ENCODE measurements at places on chromosomes 13 and 19.

DNA sequence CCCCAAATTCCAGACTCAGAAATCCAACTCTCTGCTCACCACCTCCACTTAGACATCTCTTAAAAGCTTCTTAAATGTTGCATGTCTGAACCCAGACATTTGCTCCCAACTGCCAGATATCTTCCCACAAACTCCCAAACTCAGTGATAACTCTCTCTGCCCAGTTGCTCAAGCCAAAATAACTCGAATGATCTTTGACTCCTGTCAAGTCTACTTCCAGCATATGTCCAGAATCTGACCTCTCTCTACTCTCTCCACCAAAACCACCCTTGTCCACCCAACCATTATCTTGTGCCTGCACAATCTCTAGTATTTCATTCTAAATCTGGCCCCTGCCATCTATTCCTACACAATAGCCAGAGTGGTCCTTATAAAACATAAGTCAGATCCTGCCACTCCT, 99.3 kb downstream of the FGF14 start:
- no peak for DNase-seq

GRCh38 chr13:84588023-84588422, 705.7 kb upstream of the SLITRK1 start:
- DNase-seq, result no peak

DNA sequence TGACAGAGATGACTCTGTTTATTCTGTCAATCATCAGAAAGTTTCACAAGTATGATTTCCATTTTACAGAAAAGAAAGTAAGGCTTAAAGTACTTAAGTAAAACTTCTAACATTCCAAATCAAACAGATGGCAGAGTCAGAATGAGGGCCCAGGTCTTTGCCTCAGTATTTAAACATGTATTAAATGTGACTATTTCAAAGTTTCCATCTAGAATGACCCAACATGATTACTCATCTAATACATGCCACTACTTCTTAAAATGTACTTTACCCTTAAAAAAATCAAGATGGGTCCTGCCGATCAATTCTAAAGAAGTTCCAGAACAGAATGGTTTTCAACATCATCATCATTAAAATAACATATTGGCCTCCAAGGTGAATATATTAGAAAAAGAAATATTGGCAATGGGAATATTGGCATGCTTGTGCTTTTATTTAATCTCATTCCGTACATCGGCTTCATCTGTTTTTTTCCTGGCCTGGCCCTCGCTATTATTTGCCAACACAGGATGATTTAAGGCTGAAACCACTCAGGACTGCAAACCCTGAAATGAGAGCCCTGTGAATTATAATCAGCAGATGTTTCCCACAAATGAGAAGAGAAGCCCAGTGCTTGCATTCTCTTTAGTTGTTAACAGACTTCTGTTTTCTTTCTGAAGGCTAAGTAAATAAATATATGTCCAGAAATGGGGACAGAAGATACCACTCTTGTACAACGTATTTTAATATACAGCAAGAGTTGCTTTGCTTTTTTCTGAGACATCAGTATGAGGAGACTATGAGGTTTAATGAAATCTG, 340.0 kb downstream of the DNAJC15 start:
- DNase-seq, result no peak

DNA sequence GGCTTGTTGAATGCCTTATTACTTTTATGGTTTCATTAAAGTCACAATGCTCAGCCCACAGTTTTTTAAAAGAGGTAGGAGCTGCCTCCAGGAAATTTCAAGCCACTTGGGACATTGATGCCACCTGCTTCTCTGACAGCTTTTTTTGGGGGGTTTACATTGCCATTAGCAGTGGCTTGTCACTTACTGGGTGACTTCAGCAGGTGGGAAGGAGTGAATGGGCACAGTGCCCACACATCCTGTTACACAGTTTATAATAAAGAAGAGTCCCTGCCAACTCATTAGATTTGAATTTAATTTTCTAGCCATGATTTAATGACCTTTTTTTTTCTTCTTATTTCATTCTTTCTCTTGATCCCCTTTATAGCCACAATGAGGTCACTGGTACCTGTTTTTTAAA, 61.0 kb downstream of the NHLRC3 start:
- no peak for DNase-seq

- no peak for DNase-seq
These were observed 41.3 kb upstream of the IGFL4 start for GRCh38 chr19:46081928-46082727.

DNA sequence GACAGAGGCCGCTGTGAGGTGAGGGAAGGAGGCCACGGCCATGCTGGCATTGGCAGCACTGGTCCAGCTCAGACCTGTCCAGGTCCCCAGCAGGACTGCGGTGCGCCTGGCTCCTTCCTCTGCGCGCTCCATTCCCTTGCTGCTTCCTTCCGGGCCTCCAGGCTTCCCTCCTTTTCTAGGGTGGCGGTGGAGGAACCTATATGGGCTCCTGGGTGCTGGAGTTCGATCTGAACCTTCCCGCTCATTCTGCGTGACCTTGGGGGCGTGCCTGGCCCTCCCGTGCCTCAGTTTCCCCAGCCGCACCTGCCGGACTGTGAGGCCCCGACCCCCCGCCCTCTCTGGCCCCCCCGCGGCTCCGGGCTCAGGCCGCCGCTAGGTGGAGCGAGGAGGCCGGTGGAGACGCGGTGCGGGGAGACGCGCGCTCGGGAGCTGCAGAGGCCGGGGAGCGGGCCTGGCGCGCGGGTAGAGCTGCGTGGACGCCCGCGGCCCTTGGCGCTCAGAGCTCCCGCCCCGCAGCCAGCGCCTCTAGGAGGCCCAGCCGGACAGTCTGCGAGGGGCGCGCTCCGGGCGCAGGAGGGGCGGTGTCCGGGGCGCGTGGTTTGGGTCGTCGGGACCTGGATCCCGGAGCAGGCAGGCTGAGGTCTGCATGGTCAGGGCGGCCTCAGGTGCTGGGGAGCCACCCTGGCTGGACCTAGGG, 29.9 kb downstream of the EFNA2 start:
- no peak for DNase-seq

DNA sequence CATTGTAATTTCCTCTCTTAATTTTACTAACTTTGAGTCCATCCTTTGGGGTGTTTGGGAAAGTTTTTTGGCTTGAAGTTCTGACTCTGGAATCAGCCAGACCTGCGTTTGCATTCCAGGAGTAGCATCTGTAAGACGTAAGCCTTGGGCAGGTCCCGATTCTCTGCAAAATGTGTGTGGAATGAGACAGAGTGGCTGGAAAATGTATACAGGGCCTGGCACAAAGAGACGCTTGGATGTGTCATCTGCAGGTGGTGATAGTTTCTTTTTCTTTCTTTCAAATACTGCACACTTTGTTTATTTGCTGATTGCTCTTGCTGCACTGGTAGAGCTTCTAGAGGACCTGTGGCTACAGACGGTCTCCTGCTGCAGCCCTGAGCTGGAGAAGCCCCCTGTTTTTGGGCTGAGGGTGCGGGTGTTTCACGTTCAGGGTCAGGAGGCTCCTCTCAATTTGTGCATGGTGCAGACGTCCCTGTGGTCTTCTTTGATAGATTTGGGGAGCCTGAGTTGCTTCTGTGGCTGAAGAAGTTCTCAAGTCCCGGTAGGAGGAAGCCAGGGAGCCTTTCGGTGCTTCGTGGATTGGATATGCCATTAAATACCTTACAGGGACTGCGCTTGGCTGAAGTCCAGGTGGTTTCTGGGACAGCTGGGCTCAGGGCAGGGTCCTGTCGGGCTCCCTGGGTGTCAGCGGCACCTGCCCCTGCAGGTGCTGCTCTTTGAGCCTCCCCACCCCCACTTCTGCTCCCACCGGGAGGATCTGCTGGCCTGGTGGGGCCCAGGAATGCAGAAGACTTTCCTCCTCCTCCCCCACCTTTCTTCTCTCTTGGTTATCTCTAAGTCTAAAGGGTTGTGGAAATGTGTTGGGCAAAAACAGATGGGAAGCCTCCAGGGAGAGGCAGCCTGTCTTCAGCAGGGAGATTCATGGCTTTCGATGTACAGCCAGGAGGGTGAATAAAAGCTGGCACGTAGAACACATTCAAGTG, 44.0 kb upstream of the GAS6 start:
- DNase-seq, result no peak

DNA sequence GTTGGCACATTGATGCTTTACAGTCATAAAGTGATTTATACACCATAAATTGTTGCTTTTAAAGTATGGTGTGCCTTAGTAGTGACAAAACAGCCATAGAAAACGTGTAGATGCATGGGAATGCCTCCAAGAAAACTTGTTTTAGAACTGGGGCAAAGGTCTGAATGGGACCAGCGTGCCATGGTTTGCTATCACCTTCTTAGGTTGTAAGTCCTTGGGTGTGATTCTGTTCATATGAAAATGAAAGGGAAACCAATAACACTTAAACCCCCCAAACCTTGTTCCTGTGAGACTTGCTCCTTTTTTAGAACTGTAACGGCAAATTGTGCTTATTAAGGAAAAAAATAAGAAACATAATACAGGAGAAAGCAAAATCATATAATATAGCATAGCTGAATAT, 603.3 kb upstream of the SLITRK6 start:
- DNase-seq, result no peak

DNA sequence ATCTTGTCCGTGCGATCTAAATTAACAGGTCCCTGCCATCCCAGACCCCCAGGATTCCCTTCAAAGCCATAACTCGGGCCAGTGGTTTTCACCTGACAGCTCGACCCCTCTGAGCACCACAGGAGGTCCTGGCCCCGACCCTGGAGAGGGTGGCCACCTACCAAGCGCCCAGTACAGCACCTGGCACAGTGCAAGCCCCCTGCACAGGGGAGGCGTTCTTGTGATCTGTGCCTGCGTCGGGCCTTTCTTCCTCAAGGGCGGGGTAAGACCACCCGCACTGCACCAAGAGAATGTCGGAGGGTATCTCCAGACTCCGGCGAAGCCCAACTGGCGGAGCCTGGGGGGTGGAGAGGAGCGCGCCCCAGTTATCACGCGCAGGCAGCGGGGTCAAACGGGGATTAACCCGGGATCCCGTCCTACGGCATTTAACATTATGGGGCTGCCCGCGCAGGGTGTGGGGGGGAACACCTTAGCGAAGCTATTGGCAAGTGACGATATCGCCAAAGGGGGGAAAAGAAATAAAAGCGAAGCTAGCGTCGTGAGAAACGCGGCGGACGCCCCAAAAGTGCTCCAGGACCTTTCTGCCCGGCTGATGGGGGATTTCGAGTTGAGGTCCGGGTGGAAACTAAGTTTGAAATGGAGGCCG, 1.3 kb upstream of the HNRNPL start:
- no peak for DNase-seq

DNA sequence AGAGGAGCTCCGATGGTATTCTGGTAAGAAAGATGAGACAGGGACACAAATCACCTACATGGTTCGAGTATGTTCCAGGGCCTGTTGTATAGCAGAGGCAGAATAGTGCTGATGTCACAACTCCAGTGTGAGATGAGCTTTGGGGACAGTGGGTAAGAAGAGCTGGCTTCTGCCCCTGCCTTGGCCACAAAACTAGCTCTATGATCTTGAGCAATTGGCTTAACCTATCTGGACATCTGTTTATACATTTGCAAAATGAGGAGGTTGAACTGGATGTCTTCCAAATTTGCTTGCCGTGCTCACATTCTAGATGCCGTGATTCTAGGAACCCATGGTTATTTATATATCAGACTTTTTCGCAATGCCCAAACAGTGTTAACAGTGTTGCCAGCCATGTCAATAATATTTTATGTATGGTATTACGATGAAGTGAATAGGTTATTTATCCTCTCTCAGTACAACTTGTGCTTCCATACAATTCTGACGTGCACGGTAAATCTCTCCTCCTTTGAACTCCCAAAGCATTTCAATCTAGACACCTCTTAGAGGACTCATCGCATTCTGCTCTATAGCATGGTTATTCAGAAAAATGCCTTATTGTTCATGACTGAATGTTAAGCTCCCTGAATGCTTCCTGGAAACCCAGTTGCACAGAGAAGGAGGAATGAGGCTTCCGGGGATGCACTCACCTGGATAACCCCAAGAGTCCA, 316.0 kb downstream of the FOXO1 start:
- DNase-seq, result no peak

DNA sequence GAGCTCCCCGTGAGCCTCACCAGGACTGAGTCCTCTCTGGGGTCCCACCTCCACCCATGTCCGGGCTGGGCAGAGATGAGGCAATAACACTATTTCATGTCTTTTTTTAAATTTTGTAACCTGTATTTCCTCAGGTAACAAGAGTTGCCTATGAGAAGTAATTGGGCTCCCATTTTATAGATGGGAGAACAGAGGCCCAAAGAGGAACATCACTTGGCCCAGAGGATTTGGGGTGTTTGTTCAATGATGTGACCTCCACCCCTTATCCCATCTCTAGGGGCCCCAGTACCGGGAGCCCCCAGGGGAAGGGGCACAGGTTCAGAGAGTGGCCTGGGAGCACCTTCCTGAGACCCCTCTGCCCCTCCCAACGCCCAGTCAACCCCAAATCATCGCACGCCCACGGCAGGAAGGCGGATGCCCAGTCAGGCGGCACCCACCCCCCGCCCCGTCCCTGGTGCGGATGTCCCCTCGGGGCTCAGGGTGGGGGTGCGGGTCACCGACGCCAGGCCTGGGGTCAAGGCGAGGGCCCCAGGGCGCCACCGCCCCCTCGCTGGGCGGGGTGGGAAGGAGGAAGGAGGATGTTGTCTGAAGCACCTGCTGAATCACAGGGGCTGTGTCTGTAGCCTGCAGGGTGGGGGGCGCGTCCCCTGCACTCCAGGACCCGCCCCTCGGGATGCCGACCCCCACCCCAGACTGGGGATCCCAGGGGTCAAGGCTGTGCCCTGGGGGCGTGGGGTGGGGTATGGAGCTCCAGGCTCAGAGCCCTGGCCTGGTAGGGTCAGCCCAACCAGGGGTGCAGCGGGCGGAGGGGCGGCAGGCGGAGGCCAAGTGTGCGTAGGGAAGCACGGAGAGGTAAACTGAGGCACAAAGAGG, 9.0 kb upstream of the CIRBP start:
- DNase-seq, result no peak

DNA sequence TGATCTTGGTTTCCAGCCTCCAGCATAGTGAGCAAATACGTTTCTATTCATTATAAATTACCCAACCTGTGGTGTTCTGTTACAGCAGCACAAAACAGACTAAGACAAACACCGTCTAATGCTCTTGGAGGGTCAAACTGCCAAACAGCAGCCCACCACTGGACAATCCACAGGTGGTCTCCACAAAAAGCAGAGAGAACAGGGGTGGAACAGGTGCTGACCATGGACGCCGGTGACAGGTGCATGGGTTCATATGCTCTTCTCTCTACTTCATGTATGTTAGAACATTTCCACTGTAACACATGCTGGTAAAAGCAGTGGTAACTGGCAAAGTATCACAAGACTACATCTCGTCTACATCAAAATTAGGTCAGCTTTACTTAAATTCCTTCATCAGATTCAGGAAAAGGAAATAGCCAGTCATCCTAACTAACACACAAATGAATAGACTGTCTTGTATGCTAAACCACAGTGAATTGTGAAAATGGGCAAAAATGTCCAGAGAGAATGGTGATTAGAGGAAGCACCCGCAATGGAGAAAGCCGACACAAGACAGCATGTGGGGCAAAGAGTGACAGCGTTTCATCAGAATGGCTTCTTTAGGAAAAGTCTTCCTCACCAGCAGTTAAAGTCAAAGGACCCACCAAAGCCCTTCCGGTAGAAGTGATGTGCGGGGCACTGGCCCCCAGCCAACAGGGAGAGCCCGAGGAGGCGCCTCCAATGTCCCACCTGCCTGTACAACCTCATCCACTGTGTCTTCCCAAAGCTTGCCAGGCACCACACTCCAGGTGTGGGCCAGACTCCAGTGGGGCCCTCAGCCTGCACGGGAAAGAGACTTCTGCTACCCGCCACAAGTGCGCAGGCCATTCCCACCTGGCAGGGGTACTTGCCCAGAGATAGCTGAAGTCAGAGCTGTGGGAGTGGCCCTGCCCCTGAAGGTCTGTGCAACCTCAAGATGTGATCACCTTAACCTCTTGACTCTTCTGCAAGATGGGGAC, 6.5 kb downstream of the CARS2 start:
- DNase-seq, result no peak

- no peak for DNase-seq
These were observed 19.5 kb downstream of the N4BP2L1 start for GRCh38 chr13:32408296-32409000.
